Stimulated activated CD8-positive, alpha-beta memory T cell treated with anti-CD3 and anti-CD28 coated beads, Interleukin-2, amount 100 ng/mL, for 1 hour (primary cell): ENCODE measurements at places on chromosomes 7 and 10.

GRCh38 chr10:113322843-113323242 lies 230.0 kb upstream of the HABP2 start:
- no peak for DNase-seq

DNA sequence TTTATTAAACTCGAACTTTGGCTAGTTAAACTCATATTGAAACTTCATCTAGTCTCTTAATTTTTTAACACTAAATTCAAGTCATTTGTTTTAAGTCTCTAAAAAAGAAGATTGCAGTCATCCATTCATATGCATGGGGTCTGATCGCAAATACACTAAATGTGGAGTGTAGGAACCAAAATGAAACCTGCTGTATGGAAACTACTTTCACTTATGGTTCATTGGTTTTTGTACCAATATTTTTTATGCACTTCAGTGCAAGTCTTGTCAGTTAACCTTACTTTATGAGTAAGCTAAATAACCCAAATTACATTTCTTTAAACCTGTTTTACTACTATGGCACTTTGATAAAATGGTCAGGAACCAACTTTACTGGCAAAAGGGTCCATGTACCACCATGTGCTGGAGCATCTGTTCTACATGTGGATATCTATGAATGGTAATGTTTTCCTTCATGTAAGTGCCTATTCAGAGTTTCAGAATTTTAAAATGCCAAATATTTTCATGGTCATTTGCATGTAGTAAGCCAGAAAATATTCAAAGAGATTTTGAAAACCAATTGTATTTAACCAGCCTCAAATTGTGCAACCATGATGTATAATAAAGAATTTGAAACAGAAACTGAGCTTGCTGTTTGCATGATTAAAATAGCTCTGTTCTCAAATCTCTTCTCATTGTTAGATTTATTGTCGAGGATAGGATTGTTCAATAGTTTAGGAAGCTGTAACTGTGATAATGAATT lies 7.6 kb upstream of the SUPV3L1 start:
- no peak for DNase-seq

- DNase-seq = no peak
These were observed 32.9 kb upstream of the FAM3C start for GRCh38 chr7:121428855-121429489.

- DNase-seq = no peak
These were observed 59.8 kb upstream of the INHBA start for GRCh38 chr7:41762641-41763040.

DNA sequence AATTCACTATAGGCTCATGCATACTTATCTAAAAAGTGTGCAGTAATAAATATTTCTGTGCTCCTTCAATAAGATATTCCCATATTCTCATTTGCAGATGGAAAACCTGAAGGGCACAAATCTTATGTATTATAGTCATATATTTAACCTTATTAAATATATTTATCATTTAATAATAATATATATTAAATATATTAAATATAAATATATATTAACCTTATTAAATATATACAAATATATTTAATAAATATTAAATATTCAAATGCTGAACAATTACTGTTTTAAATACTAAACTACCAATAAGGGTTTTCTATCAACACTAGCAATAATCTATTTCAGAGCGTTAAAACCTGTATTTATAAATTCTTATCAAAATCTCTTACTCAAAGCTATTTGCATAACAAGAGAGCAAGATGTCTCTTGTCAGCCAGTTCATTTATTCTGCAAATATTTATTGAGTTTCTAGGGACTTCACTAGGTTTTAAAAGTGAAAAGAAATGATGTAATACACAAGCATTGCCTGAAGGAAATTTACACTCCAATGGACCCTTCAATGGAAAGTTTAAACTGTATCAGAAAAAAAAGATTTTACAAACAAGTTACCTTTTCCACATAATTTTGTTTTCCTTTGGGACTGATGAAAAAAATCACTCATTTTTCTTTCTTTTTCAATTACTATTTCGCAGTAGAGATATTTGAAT lies 159.2 kb downstream of the AGMO start:
- DNase-seq = no peak
